Suppressor macrophage (primary cell): ENCODE measurements at places on chromosomes 1 and 21.

GRCh38 chr1:7783178-7783711 lies 846 bp upstream of the PER3 start:
- peak; percentile 78 for DNase-seq

- DNase-seq, result no peak
These were observed 23.7 kb upstream of the C1orf198 start for GRCh38 chr1:230892018-230892491.

GRCh38 chr1:55816456-55817426 lies 601.6 kb upstream of the USP24 start:
- DNase-seq, result peak; percentile 29

- no peak for DNase-seq
These were observed 195.5 kb upstream of the DUSP10 start for GRCh38 chr1:221937155-221937953.

- no peak for DNase-seq
These were observed 545.2 kb downstream of the LTN1 start for GRCh38 chr21:28447462-28447861.

GRCh38 chr1:60948486-60948885 lies 133.9 kb upstream of the NFIA start:
- no peak for DNase-seq

GRCh38 chr1:92123868-92124267 lies 43.7 kb downstream of the BTBD8 start:
- DNase-seq, result no peak

DNA sequence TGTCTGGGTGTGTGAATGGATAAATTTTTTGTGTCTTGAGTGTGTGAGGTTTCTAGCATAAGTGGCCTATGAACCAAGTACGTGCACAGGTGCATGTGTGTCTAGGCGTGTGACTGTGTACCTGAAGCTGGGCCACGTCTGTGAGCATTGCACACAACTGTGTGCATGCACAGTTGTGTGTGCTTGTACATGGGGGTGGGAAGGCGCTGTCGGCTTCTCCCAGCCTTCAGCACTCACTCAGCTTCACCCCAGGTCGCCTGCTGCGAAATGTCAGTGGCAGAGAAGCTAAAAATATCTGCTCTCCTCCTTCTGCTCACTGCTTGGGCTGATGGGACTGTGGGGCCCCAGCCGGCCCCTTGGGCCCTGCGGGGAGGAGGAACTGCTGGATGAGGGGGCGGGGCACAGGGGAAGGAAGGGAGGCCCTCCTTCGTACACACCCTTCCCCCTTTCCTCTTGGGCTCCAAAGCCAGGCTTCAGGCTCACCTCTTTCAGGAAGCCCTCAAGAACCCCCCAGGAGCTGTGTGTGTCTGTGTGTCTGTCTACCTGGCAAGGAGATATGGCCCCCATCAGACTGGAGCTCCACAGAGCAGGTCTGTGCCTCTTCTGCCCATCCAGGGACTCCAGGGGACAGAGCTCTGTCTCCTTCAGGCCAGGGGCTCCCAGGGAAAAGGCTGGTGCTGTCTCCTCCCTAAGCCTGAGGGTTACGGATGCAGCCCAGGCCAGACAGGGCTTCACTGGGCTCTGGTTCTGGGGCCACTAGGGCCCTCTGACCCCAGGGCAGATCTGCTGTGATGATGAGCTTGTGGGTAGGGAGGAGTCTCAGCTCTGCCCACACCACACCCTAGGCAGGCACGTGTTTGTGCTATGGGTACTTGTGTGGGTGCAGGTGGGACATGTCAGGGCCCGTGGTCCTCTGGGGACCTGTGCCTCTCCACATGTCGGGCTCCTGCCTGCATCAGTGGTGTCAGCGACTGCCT lies 35.6 kb upstream of the WASF2 start:
- DNase-seq, result peak; percentile 88

DNA sequence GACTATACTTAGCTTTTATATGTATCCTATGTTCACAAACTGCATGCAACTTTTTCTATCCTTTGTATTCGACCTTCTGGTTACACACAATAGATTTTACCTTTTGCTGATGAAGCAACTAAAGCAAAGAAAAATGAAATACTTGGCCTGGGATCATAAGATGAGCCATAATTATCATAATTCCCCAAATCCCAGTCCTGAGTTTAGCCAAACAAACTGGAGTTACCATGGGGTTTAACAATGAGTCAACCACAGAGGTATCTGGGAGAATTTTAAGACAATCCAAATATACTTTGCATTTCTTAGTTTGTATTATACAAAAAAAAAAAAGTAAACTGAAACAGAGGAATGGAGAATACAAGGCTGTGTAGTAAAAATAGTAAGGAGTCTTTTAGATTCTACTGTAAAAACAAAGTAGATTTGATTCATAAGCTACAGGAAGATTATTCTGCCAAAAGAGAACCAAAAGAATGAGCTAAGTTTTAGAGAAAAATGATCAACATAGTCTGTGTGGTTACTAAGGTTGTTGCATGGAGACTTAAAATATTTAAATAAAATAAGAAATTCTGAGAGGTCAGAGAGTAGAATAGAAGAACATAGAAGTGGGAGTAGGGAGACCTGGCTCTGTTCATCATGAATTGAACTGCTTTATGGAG lies 60.4 kb upstream of the GORAB start:
- DNase-seq, result no peak
